ENCODE measurements at places on chromosomes 3 and 15.

- no peak for DNase-seq
Measured at GRCh38 chr3:151467069-151467468, 6.2 kb upstream of the IGSF10 start.

DNA sequence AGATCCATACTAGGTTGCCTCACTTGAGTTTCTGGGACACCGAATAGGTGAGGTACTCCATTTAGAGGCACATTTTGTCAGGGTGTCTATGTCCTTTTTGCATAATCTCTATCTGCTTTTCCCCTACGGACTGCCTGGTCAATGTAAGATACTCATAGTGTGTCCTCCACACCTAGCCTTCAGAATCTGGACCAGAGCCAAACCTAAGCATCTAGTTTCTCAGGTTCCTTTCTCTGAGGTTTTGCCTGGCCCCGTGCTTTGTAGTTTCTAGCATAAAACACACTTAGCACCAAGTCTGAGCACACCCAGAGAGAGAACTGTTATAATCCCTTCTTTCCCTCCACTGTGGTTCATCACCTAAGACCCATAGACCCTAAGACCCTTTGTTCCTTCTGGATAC, 105.9 kb upstream of the MLF1 start:
- DNase-seq = no peak

GRCh38 chr3:95028688-95029087, 965.8 kb downstream of the NSUN3 start:
- DNase-seq = no peak

GRCh38 chr15:80804970-80805495, 25.9 kb downstream of the CEMIP start:
- DNase-seq = peak; percentile 14

DNA sequence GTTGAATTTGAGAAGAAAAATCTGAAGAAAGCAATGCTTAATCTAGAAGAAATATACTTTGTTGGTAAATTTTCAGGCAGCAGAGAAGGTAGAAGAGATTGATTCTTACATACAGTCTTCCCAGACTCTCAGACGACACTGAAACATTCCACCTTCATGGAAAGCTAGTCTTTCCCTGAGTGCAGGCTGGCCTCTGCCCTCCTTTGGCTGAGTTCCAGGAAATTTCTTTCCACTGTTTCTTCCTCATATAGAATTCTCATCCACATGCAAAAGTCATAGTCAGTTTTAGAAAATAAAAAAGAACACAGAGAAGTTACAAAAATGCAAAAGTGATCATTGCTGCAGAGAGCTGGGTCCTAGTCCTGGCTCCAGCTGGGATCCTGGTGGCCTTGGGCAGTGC, 142.5 kb upstream of the PRR23C start:
- no peak for DNase-seq

DNA sequence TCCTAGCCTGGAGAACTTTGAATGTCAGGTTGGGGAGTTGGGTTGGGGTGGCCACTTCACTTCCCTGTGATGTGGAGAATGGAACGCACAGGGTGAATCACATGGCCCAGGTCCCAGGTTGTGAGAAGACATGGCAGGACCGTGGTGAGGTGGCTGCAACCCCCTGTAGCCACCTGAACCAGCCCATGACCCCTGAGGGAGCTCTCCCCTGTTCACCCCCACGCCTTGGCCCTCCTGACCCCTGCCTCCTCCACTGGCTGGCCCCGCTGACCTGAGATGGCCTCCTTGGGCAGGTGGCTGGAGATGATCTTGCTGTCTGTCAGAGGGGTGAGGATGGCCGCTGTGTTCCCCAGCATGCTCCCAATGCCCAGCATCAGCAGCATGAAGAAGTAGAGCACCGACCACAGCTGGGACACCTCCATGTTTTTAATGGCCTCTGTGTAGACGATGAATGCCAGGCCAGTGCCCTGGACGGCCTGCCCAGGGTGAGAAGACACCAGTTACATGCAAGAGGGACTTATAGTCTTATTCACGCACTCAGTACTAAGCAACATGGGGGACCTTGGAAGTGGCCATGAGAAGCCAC, 31.0 kb downstream of the SLC6A20 start:
- no peak for DNase-seq

GRCh38 chr3:133977568-133977967, 52.2 kb downstream of the SLCO2A1 start:
- DNase-seq = no peak
